Muscle of back (tissue), 13 donors: ENCODE measurements at places on chromosomes 7 and 10.

DNA sequence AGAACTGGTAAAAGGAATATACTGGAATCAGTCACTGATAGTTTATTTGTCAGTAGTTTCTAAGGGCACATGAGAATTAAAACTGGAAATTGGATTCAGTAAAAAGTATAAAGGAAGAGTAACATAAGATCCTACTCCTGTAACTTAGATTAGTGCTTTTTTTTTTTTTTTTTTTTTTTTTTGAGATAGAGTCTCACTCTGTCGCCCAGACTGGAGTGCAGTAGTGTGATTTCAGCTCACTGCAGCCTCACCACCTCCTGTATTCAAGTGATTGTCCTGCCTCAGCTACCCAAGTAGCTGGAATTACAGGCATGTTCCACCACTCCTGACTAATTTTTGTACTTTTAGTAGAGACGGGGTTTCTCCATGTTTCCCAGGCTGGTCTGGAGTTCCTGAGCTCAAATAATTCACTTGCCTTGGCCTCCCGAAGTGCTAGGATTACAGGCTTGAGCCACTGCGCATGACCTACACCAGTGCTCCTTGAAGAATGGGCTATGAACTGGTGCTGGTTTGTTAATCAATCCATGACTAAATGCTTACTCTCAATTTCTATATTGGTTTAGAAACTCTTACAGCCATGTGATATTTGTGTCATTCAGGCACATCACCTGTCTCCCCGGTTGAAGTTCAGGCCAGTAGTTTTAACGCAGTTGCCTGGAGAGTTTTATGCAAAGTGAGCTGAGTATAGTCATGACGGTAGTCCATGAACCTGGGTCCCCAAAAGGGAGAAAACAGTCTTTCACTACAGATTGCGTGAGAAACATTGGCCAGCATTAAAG, 65.0 kb downstream of the ZEB1 start:
- no peak for DNase-seq

DNA sequence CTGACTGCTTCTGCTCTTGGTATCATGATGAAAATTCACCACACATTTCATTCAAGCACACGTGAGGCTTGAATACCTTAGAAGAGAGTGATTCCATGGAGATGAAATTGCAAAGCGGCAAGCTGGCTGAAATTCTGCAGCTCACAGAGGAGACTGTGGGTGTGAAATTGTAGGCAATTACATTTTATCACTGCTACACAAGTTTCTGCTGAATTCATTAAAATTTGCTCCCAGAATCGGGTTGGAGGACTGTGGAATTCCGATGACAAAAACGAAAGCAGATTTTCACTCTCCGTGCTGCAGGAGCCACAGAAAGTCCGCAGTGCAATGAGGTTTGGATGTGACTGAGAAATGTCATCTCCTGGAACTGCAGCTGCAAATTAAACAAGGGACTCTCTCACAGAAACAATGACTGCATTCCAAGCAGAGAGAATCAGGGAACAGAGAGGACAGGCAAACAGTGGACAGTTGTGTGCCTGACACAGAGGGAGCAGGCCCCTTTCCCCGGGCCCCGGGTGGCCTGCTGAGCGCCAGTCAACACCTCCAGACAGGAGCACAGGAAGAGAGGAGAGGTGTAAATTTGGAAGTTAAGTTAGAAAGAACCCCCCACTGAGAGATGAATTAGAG, 109.1 kb downstream of the C10orf90 start:
- DNase-seq = peak; percentile 74

GRCh38 chr10:22058201-22058600, 54.7 kb upstream of the DNAJC1 start:
- no peak for DNase-seq

- peak; percentile 89 for DNase-seq
Measured at GRCh38 chr10:3068201-3068967, 1.0 kb downstream of the PFKP start.

DNA sequence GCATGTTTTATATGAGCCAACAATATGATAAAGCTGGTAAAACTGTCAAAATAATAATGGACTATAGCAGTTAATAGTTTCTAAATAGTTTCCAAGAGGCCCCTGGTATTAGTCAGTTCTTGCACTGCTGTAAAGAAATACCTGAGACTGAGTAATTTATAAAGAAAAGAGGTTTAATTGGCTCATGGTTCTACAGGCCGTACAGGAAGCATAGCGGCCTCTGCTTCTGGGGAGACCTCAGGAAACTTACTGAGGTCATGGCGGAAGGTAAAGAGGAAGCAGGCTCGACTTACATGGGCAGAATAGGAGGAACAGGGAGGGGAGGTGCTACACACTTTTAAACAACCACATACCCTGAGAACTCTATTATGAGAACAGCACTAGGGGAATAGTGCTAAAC, 104.6 kb downstream of the PPP1R9A start:
- no peak for DNase-seq

DNA sequence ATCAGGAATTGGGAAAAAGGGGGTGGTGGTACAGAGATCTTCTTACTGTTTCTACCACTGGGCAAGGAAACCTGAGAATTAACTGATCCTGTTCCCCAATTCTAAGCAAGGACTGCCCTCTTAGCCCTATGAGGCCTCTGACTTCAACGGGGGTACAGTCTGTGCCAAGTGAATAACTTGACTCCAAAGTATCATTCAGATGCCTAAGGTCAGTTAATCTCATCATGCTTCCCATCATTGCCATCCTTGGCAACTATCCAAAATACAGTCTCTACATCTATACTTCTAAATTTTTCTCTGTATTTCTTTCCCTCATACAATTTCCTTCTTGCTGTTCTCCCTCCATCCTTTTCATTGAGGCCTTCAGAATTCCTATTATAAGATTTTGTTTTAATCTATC, 10.5 kb downstream of the PPP3CB start:
- no peak for DNase-seq

DNA sequence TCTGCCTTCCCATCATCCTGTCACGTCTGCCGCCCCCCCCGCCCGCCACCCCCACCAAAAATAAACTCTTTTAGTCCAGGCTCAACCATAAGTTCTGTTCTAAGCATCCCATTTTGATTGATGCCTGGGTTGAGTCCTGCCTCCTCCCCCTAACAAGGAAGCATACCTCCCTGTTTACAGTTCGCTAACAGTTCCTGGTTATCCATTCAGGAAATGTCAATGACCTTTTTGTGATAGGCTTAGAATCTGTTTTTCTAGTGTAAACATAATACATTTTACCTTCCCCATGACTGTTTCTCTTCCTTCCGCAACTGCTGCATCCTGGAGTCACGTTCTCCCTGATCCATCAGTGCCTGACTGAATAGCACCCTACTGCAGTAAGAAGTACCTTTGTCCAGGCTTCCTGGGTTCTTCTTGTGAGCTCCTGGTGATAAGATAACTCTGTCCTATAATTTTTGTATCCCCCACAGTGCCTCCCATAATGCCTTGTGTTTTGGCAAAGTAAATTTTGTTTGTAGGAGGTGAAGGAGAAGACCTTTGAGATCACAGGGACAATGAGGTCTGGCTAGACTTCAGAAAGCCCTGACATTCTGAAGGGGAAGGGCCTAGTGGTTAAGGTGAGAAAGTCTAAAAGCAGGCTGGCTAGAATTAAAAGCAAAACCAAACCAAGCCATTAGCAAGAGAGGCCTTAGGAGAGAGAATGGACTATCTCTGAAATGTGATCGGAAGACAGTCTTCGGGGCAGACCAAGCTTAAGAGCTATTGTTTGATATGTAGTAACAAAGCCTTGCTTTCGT, 7.3 kb downstream of the AGFG2 start:
- DNase-seq = no peak

GRCh38 chr7:32336726-32337125, 153.5 kb downstream of the LSM5 start:
- DNase-seq = no peak

DNA sequence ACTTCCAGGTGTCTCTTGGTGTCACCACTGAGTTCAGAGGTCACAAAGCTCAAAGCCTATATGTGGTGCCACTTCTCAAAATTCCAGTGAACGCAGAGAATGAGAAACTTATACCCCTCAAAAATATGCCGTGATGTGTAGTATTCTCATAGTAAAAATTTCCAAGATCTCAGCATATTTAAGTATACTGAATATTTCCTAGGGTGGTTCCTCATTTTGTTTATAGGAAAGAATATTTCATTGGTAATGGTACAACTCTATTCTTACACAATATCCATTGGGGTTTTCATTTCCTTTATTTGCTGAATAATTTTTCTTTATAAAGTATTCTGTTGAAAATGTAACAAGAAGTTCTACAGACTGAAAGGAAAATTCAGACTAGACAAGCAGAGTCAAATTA, 58.9 kb upstream of the ADO start:
- no peak for DNase-seq

- DNase-seq = no peak
Measured at GRCh38 chr7:69476416-69476815, 121.9 kb upstream of the AUTS2 start.

DNA sequence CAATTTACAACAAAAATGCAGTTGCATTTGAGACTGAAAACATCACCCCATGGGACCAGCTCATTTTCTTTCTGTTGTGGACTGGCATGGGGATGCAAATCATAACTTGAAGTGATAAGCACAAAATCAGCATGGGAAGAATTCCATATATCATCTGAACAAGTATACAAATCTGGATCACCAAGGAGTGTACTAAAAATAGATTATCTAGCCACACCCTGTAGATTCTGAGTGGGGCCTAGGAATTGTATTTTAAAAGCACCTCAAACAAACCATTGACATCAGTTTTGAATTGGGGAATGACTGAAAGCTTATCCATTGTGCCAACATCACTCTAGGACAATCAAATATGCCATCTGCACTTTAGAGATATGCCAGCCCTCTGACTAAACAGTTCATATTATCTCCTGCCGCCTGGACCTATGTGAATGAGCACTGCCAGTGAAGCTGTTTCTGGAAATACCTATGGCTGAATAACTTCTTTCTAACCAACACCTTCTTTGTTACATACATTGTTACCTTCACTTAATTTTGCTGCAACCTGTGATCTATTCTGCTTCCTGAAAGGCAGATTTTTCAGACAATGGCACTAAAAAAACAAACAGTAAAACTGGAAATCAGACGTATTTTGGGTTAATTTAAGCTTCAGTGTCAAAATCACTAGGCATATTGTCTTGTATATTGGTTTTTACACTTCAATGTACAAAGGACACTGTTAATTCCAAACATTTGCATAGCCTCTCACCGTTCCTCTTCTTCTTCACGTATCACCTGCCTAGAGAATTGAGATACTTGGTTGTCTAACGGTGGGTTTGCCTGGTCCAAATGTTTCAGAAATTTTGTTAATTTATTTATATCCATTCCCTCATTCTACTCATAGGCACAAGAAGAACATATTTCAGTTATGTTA, 42.4 kb upstream of the HGF start:
- DNase-seq = no peak

DNA sequence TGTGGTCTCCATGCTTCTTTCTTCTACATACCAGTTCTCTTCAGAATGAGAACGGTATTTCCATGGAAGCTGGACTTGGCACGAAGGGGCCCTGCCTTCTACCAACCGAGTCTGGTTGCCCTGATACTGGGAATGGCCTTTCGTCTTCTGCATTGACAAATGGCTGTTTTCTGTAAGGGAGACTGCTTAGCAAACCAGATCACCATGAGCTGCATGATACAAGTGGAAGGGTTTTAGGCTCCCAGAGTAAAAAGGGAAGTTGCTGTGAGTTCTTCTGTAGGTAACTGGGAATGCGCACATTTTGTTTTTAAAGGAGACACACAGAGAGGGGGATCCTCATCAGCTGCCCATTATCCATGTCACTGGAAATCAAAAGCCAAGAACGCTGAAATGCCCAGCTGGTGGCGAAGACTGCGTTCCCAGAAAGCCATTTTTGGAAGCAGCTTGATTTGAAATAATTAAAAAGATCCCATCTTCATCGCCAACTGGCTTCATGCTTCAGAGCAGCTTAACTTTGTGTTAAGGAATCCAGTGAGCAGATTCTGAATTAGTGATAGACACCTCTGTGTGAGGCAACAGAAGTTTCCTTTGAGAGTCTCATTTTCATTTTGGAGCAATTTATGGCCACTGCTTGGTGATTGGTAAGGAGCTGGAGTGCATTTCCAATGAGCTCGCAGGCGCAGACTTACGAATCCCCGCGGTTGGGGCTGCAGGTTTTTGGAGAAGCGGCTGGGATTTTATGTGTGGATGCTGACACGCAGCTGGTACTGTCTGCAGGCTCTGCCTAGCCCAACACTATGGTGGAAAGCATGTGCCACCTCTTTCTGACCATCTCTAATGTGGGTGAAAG, 672.7 kb upstream of the FOXK1 start:
- DNase-seq = no peak

- DNase-seq = peak; percentile 50
Measured at GRCh38 chr7:114082642-114083165, 163.9 kb upstream of the PPP1R3A start.

- DNase-seq = peak; percentile 33
Measured at GRCh38 chr10:117684672-117685211, 142.2 kb downstream of the EMX2 start.

DNA sequence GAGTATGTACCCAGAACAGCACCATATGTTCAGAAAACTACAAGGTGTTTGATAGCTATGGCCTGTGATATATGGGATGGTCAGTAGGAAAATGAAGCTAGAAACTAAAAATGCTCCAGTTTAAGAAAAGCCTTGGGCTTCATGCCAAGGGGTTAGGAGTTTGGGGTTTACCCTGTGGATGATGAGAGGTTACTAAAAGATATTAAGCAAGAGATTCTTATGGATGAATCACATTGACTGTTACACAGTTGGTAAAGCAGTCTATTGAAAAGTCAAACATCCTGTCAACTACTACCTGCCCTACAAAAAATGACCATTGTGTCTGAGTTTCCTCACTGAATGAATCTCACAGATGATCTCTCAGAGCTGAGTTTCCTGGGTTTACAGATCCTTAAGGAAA, 166.2 kb upstream of the INHBA start:
- DNase-seq = no peak

GRCh38 chr7:115306586-115306985, 384.7 kb downstream of the MDFIC start:
- no peak for DNase-seq

DNA sequence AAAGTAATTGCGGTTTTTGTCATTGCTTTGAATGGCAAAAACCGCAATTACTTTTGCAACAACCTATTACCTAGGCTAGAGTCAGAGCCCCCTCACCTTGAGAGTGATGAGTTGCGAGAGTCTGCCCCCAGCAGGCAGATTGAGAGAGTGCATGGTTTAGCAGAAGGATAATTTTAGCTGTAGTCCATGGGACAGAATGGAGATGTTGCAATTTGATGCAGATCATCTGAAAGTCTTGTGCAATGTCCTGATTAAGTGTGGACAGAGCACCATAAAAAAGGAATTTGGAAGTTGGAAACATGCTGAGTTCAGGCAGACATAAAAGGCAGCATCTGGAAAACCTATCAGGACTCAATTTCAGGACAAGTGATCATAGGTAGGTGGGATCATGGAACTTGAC, 48.7 kb downstream of the GPR141 start:
- peak; percentile 6 for DNase-seq

GRCh38 chr10:26408858-26409494, 29.2 kb upstream of the APBB1IP start:
- DNase-seq = no peak

- DNase-seq = no peak
Measured at GRCh38 chr10:63759335-63759734, 238.1 kb downstream of the REEP3 start.

DNA sequence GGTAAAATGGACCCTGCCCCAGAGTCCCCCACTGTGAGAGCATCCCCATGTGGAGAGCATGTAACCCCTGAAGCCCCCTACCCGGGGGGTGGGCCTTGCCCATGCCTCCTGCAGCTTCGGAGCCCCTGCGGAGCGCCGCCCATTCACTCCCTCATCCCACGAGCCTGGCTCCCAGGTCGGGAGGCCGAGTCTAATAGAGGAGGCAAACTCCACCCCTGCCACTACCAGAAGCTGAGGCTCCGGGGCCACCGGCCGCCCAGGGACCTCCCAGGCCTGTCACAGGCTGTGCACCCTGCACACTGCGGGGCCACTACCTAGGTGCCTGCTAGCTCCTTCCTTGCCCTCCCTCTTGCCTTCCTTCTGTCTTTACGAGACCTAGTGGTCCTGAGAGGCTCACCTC, 17.4 kb downstream of the WDR86 start:
- DNase-seq = no peak
